ENCODE measurements at places on chromosomes 3 and 15. TPM values are rescaled to one million over a fixed set of nuclear protein-coding genes. Genes with fewer than 3 reads are reported as not detected.

GRCh38 chr3:37986479-37987314, 3.9 kb upstream of the VILL start:
- no peak overlapping the region for H3K27ac ChIP-seq
- H3K4me3 ChIP-seq = no peak overlapping the region
- no peak for DNase-seq
- H3K36me3 ChIP-seq = no peaks in the 10 kb centered on the region
- H3K27me3 ChIP-seq = no peaks in the 10 kb centered on the region

DNA sequence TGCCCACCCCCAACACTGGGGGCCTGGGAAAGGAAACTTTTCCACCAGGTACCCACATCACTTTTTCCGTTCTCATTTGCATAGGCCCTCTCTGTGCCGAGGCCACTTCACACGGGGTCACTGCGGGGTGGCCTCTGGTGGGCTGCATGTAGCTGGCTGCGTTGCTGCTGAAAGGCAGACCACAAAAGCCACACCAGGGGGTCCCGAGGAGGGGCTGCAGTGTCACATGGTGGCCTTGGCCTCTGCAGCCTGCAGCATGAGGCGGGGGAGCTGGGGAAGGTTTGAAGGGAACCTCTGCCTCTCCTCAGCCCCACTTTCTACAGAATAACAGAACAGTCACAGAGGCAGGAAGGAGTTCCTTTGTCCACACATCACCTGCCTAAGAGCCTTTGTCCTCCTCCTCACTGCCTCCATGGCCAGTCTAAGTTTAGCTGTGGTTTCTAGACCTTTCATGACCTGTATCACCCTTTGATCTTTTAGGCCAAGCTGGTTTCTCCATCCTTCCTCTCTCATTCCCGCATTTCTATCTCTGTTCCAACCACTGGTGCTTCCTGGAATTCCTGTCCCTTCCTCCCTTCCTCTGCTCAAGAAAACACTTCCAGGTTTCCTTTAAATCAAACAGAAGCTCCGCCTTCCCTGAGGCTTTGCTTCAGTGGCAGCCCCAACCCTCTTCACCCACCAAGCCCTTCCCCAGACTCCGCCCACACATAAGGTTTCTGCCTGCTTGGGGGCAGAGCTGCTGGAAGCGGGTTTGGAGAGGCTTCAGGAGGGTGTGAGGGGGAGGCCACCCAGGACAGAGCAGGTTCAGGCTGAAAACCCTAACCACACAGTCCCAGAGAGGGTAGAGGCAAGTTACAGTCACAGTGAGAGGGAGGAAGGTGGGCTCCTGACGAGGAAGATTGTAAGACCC, 150.7 kb upstream of the TLE3 start:
- no peaks in the 10 kb centered on the region for H3K4me1 ChIP-seq
- H3K36me3 ChIP-seq = no peaks in the 10 kb centered on the region
- no peak overlapping the region for H3K27ac ChIP-seq
- no peak for DNase-seq

DNA sequence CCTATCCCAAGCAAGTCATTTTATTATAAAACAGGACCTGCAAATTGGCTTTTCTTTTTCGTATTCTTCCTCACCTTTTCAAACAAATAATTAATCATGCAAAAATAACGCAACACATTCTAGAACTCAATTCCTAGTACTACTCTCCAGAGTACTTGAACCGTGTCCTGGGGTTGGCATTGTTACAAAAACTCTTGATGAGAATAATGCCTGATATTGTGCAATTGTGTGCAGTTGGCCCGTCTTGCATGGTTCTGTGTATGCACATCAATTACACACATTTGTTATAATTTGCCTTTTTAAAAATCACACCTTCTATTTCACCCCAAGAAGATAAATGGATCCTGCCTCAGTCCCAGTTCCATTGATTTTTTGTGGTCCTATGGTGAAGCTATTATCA, 205.4 kb downstream of the EPHB1 start:
- DNase-seq = no peak
- H3K36me3 ChIP-seq = no peaks in the 10 kb centered on the region
- no peak overlapping the region for H3K27ac ChIP-seq
- no peaks in the 10 kb centered on the region for H3K27me3 ChIP-seq
- H3K4me3 ChIP-seq = no peak overlapping the region

DNA sequence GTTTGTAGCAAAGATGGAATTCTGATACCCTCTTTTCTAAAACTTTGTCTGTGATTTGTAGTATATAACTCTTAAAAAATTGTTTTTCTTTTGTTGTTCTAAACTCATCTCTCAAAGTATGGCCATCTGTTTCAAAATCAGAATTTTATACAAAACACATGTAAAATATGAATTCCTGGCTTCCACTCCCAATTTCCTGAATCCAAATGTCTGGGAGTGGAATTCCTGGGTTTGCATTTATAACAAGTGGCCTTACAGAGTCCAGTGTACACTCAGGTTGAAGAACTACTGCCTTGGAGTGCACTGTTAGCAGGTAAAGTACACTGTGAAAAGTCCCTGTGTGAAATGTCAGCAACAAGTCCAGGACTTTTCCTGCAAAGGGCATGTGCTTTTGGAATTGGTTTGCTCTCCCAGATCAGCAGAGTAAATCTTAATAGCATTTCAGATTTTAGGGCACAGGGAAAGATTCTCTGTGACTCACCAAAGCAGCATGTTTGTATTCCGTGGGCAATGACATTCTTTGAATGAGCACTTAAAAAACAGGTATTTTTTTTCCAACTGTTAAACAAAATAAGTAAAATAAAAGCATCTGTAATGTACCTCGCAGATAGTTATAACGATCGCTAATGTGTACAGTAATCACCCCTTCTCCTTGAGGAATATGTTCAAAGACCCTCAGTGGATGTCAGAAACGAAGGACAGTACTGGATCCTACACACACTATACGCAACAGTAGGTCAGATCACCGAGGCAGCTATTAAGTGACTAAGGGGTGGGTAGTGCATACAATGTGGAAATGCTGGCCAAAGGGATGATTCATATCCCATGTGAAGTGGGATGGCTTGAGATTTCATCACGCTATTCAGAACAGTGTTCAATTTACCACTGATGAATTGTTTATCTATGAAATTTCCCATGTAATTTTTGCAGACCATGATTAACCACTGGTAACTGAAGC, 2.0 kb upstream of the CLDN16 start:
- H3K27me3 ChIP-seq = no peaks in the 10 kb centered on the region
- no peak overlapping the region for H3K27ac ChIP-seq
- no peaks in the 10 kb centered on the region for H3K4me1 ChIP-seq
- H3K4me3 ChIP-seq = no peak overlapping the region
- no peaks in the 10 kb centered on the region for H3K36me3 ChIP-seq

DNA sequence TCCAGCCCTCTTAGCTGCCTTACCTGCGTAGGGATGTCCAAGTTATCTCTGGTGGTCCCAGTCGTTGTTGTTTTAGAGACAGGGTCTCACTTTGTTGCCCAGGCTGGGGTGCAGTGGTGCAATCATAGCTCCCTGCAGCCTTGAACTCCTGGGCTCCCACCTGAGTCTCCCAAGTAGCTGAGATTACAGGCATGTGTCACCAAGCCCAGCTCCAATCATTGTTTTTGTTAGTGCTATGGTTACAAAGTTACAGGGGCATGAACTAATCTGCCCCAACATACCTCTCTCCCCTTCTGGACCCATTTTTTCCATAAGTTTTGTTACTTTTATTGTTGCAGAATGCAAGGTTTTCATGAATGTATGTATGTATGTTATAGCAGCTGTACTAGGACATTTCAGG, 54.7 kb downstream of the CTDSPL2 start:
- H3K27ac ChIP-seq = no peak overlapping the region
- H3K36me3 ChIP-seq = peaks cover 4% of the 10 kb centered on the region
- no peaks in the 10 kb centered on the region for H3K27me3 ChIP-seq
- H3K4me3 ChIP-seq = no peak overlapping the region
- no peak for DNase-seq
- H3K4me1 ChIP-seq = peaks cover 21% of the 10 kb centered on the region

Gene C3orf70
- total RNA-seq = 1.1 TPM

Gene KCNMB2
- total RNA-seq = not detected

Gene NOX5
- total RNA-seq = not detected
